ENCODE measurements at places on chromosomes 11 and 22.

DNA sequence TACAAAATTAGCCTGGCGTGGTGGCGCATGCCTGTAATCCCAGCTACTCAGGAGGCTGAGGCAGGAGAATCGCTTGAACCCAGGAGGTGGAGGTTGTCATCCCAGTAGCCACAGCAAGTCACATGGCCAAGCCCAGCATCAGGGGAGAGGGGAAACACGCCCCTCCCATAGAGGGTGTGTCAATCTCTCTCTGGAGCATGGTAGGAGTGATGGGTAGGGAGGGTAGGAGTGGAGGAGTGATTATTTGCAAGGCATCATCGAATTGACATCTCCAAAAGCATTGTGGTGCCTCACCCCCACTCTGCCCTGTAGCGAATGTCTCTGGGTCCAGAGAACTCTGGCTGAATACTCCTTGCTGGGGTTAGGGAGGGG is 6.1 kb upstream of the SSTR3 start:
- no peak for DNase-seq

DNA sequence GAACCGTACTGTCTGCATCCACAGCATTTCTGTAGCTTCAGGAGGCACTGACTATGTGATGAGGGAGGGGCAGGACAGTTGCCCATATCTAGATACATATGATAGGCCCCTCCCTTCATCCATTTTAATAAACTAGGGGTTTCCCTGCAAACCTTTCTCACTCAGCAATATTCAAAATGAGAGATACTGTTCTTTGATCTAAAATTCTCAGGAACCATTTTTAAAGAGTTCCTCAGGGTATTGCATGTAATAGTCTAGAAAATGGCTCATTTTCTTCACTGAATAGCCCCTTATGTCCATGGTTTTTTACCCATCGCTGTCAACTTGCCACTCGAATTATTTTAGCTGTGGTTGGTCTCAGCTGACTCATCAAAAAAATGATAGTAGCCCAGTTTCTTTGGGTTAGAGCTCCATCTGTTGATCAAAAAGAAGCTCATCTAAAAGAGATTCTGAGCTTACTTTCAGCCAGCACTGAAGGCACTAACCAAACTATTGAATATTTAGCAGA is 37.0 kb upstream of the DNAJB7 start:
- peak; percentile 1 for DNase-seq

- no peak for DNase-seq
Measured at GRCh38 chr11:26204101-26204500, 127.8 kb upstream of the ANO3 start.

DNA sequence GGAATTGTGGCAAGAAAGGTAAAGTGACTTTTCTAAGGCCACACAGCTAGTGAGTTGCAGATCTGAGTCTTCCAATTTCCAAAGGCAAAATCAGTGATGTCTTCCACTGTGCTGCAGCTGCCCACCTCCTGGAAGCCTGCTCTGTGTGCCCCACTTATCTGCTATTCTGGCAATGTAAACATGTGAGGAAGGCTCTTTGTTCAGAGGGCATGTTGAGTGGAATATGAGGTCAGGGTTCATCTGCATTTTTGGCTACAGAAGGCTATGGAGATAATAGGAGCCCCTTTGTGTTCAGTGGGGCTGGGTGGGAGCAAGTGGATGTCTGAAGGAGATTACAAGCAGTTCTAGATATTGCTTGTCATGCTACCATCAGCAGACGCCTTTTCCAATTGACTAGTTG is 396.2 kb downstream of the BUD13 start:
- no peak for DNase-seq

DNA sequence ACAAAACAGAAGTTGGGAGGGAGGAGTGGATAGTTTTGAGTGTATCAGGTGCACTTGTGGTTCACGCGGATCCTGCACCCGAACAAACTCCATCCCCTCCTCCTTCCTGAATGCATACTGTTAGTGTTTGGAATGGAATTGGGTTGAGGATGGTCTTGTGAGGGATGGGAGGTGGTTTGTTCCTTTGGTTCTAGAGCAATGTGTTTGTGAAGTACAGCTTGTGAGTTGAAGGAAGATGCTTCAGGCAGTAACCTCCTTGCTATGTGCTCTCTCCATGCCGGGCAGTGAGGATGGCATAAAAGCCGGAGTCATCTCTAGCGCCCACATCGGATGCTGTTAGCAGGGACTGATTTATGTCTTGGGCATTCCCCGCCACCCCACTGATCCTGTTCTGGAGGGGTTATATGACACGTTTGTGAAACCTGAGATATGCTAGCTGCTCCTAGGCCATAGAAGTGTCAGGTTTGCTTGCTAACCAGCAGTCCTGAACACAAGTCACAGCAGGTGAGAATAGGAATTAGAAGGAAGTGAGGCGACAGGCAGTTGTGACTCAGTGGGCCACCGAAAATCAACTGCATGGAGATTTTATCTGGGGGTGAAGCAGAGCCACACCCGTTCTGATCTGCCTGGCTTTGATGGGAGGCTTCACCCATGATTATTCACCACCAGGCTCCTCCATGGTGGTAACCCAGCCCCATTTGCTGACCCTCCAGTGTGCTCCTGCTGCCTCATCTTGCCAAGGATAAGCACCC is 2.2 kb downstream of the BCR start:
- peak; percentile 36 for DNase-seq

GRCh38 chr11:91078221-91078620 is 855.4 kb upstream of the CHORDC1 start:
- no peak for DNase-seq

GRCh38 chr11:83349296-83349695 is 63.1 kb upstream of the CCDC90B start:
- no peak for DNase-seq

DNA sequence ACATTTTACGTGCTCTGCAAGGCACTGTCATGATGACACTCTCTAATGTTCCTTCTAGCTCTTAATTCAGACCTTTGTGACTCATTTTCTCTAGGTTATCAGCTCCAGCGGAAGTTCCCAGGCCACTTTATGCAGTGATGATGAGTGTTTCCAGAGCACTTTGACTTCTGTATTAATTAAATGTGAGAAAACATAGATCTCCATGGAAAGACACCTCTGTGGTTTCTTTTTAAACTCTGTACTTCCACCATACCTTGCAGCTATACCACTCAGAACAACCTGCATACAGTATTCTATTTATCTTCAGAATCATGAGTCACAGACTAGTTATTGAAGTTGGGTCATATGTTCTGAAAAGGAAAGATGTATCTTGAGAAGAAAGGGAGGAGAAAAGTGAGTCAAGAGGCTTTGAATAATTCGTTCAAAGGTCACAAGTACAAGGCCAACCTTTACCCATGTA is 175.6 kb upstream of the TENM4 start:
- no peak for DNase-seq

- no peak for DNase-seq
Measured at GRCh38 chr11:128688031-128688713, 5.7 kb upstream of the FLI1 start.

DNA sequence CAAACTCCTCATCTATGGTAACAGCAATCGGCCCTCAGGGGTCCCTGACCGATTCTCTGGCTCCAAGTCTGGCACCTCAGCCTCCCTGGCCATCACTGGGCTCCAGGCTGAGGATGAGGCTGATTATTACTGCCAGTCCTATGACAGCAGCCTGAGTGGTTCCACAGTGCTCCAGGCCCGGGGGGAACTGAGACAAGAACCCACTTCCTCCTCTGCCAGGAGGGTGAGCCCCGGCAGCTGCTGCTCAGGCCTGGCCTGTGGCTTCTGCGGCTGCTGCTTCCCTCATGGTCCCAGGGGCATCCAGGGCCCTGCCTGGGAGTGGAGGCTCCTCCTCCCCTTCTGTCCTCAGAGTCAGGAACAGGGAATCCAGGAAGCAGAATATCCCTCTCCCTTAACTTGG is 98.4 kb downstream of the ZNF280B start:
- DNase-seq = no peak

GRCh38 chr11:130826572-130826971 is 89.7 kb downstream of the SNX19 start:
- DNase-seq = no peak

- no peak for DNase-seq
Measured at GRCh38 chr11:125624756-125625213, at the start of gene CHEK1. CHEK1 (plus strand) TSS chr11:125625163; CDS start chr11:125626769, 1,606 bp downstream.

GRCh38 chr11:78525720-78526119 is 48.9 kb downstream of the NARS2 start:
- DNase-seq = no peak

GRCh38 chr22:49202226-49202625 is 625.4 kb downstream of the BRD1 start:
- no peak for DNase-seq

- DNase-seq = no peak
Measured at GRCh38 chr11:69010964-69011623, 2.0 kb downstream of the MRGPRF start.

- no peak for DNase-seq
Measured at GRCh38 chr11:128421577-128422330, 165.6 kb downstream of the ETS1 start.

GRCh38 chr22:25167082-25167481 is 32.6 kb upstream of the CRYBB3 start:
- no peak for DNase-seq

- no peak for DNase-seq
Measured at GRCh38 chr11:60261014-60261413, 18.1 kb upstream of the MS4A4E start.

DNA sequence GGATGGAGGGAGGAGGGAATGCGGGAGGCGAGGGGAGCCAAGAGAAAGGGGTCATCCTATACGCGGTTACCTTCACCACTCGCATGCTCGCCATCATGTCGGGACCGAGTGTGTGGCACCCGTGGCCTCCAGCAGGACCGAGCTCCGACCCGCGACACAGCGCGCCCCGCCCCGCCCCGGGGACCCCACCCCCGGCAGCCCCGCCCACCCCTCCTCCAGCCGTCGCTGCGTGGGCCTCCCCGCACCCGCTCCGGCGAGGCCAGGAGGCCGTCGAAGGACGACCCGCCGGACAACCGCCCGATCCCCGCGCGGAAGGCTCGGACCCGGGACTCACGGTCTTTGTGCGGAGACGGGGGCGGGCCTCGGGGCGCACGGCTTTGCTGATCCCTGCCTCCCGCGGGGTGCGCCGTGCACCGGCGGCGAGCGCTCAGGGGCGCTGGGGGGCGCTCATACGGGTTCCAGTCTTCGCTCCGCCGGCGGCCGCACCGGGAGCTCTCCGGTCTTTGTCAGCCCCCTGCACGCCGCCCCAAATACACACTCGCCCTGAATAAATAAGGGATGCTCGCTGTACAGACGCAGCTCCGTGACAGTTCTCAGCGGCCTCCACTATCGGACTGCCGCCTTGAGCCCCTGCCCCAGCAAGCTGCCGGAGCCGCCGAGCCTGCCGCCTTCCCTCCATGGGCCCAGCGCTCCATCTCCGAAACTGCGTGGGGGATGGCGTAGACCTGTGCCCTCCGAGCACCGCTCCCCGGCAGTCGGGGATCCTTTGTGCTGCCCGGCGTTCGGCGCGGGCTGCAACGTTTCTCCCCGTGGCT is at the start of gene UBE2L6:
Gene UBE2L6, minus strand, starts transcription at position 158 of the 815 bp plus-strand sequence. Its CDS starts 61 bp downstream, at position 97.
- DNase-seq = peak; percentile 51

GRCh38 chr11:90251599-90251998 is 28.8 kb upstream of the CHORDC1 start:
- DNase-seq = no peak

GRCh38 chr11:34448223-34448994 is 9.7 kb downstream of the CAT start:
- DNase-seq = no peak

DNA sequence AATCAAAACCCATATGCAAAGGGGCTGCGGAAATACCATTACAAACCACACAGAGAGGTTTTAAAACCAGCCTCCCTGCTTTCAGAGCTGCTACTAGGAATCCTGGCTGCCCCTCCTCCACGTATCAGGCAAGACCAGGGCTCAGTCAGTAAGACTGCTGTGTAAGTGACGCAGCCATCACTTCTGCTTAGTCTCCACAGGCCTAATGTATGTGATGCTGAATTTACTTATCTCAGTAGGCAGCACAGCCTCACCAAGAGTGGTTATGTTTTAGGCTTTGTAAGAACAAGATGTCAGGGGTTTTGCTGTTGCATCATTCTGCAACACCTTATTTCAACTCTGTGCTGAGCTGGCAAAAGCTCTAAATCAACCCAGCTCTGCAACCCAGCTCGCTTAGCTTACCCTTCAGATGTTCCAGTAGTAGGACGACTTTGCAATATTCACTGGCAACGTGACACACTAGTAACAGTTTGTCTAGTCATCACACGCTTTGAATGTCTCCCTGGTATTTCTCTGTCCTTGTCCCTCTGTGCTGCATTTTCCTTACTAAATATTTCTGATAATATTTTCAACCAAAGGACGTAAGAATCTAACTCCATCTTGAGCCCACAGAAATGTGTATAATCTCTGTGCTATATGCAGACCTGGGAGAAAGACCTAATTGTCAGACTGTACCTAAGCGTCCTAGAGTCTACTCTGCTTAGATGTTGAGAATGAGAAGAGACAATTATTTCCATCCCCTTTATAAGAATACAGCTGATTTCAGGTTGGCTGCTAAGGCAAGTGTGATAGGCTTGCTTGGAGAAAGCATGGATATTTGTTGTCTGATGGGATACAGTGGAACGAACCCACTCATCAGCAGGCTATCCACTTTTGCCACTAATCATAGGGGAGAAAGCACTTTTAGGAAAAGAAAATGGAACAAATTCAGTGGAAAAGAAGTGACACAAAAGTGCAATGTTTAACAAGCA is 72.2 kb downstream of the LARGE2 start:
- DNase-seq = no peak

- DNase-seq = no peak
Measured at GRCh38 chr22:38144025-38144405, 33.5 kb upstream of the BAIAP2L2 start.

GRCh38 chr11:103532133-103532788 is 423.0 kb downstream of the DYNC2H1 start:
- DNase-seq = no peak

DNA sequence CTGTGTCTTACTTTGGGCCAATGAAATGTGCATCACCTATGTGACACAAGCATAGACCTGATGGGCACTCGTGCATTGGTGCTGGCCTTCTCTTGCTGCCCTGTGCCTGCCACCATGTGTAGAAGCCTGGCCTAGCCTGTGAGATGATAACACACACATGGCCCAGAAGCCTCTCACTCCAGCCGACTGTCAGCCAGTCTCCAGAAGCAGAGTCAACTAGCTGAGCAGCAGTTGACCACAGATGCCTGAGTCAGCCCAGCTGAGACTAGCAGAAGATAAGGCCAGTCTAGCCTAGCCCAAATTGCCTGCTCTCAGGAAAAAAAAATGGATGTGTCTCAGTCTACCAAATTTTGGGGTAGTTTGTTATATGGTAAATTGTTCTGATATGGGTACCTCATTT is 46.2 kb downstream of the CSNK2A3 start:
- no peak for DNase-seq

GRCh38 chr22:25208743-25209505 is 9.3 kb downstream of the CRYBB3 start:
- no peak for DNase-seq

- no peak for DNase-seq
Measured at GRCh38 chr22:19629331-19629719, 85.0 kb upstream of the SEPTIN5 start.

- peak; percentile 66 for DNase-seq
Measured at GRCh38 chr22:46355369-46355995, 20.0 kb downstream of the TRMU start.

- no peak for DNase-seq
Measured at GRCh38 chr11:83520849-83521248, 234.7 kb upstream of the CCDC90B start.

GRCh38 chr22:42544686-42545085 is 9.1 kb upstream of the SERHL2 start:
- DNase-seq = no peak

- no peak for DNase-seq
Measured at GRCh38 chr11:119144825-119145486, 3.9 kb upstream of the ABCG4 start.

Data from effector memory CD8-positive, alpha-beta T cell (primary cell).